ENCODE measurements at places on chromosomes 2 and 18.

- H3K4me3 ChIP-seq: no peak overlapping the region
- H3K4me1 ChIP-seq: peaks cover 15% of the 10 kb centered on the region
- DNase-seq: no peak
- H3K36me3 ChIP-seq: peaks cover 19% of the 10 kb centered on the region
- no peak overlapping the region for H3K27ac ChIP-seq
Measured at GRCh38 chr2:3405307-3405706, 25.8 kb downstream of the TRAPPC12 start.

GRCh38 chr2:2886922-2887321 lies 490.7 kb downstream of the EIPR1 start:
- no peaks in the 10 kb centered on the region for H3K4me1 ChIP-seq
- H3K36me3 ChIP-seq: no peaks in the 10 kb centered on the region
- no peaks in the 10 kb centered on the region for H3K27me3 ChIP-seq

GRCh38 chr2:231293163-231293562 lies 94.7 kb downstream of the ARMC9 start:
- H3K36me3 ChIP-seq: peaks cover 3% of the 10 kb centered on the region
- no peak for DNase-seq
- no peaks in the 10 kb centered on the region for H3K27me3 ChIP-seq
- H3K4me3 ChIP-seq: no peak overlapping the region

DNA sequence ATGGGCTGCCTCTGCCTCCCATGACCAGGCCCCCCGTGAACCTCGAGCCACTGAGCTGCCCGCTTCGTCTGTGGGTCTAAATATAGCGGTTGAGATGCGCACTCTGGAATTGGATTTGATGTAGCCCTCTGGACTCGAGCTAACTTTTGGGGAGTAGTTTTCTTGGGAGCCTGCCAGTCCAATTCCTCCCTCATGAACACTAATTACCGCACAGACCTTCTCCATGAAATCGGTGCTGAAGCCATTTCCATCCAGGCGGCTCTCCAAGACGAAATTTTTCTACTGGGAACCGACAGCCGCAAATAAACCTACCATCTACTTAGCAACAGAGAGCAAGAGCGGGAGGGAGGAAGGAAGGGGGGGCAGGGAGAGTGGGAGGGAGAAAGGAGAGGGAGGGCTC lies 63.6 kb downstream of the CELF4 start:
- no peaks in the 10 kb centered on the region for H3K36me3 ChIP-seq
- H3K27me3 ChIP-seq: peaks cover 27% of the 10 kb centered on the region
- no peak for DNase-seq
- H3K4me1 ChIP-seq: peaks cover 9% of the 10 kb centered on the region
- no peak overlapping the region for H3K4me3 ChIP-seq

DNA sequence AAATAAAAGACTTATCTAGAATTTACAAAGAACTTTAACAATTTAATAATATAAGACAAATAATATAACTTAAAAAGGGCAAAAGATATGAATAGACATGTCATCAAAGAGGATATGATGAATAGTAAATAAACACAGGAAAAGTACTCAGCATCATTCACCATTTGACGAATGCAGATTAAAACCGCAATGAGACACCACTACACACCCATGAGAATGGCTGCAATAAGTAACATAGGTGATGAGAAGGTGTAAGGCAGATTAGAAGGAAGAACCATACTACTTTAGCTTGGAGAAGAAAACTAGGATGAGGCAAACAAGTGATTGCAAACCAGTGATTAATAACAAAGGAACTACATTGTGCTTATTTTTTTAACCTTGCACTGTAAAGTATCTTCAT lies 152.0 kb downstream of the CYRIA start:
- H3K4me3 ChIP-seq: no peak overlapping the region
- peaks cover 4% of the 10 kb centered on the region for H3K27me3 ChIP-seq
- no peaks in the 10 kb centered on the region for H3K4me1 ChIP-seq
- H3K27ac ChIP-seq: no peak overlapping the region
- H3K36me3 ChIP-seq: no peaks in the 10 kb centered on the region
- no peak for DNase-seq

- H3K36me3 ChIP-seq: no peaks in the 10 kb centered on the region
- no peak for DNase-seq
- H3K4me1 ChIP-seq: peaks cover 26% of the 10 kb centered on the region
- peaks cover 2% of the 10 kb centered on the region for H3K27me3 ChIP-seq
- no peak overlapping the region for H3K4me3 ChIP-seq
Measured at GRCh38 chr2:36060133-36060532, 295.4 kb upstream of the CRIM1 start.

DNA sequence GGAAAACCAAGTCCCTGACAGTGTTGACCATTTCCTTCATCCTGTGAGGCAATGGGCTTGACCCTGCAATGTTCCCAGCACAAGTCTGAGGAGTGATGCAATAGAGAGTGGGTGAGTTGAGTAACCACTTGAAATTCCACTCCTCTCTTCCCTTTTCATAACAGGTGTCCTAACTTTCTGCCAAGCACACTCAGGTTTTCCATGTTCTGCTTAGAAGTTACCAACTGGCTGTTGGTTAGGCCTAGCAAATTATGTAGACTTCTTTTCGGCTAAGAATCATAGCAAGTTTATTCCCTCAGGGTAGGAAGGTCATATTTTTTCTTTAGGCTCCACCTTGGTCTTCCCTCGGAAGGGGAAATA lies 11.5 kb downstream of the GNLY start:
- peaks cover 46% of the 10 kb centered on the region for H3K4me1 ChIP-seq
- H3K27me3 ChIP-seq: peaks cover 4% of the 10 kb centered on the region
- peak overlapping the region; percentile 94 for H3K27ac ChIP-seq
- no peaks in the 10 kb centered on the region for H3K36me3 ChIP-seq
- no peak overlapping the region for H3K4me3 ChIP-seq

GRCh38 chr2:30250421-30250820 lies 19.1 kb downstream of the LBH start:
- no peak for DNase-seq
- no peak overlapping the region for H3K4me3 ChIP-seq
- H3K4me1 ChIP-seq: peaks cover 51% of the 10 kb centered on the region
- H3K36me3 ChIP-seq: peaks cover 11% of the 10 kb centered on the region
- H3K27ac ChIP-seq: no peak overlapping the region

DNA sequence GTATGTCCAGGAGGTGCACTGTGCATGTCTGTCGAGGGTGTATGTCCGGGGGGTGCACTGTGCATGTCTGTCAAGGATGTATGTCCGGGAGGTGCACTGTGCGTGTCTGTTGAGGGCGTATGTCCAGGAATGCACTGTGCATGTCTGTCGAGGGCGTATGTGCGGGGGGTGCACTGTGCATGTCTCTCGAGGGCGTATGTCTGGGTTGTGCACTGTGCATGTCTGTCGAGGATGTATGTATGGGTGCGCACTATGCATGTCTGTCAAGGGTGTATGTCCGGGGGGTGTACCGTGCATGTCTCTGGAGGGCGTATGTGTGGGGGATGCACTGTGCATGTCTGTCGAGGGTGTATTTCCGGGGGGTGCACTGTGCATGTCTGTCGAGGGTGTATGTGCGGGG lies 249.3 kb upstream of the MYT1L start:
- no peak overlapping the region for H3K27ac ChIP-seq
- no peaks in the 10 kb centered on the region for H3K4me1 ChIP-seq
- no peak for DNase-seq
- peaks cover under 1% of the 10 kb centered on the region for H3K27me3 ChIP-seq
- no peaks in the 10 kb centered on the region for H3K36me3 ChIP-seq

GRCh38 chr2:40159333-40159732 lies 292.6 kb downstream of the SLC8A1 start:
- no peak overlapping the region for H3K4me3 ChIP-seq
- H3K36me3 ChIP-seq: no peaks in the 10 kb centered on the region
- DNase-seq: no peak

- no peak overlapping the region for H3K27ac ChIP-seq
- no peak for DNase-seq
- peaks cover 21% of the 10 kb centered on the region for H3K4me1 ChIP-seq
- H3K36me3 ChIP-seq: peaks cover 38% of the 10 kb centered on the region
Measured at GRCh38 chr2:205714058-205714776, 31.9 kb downstream of the NRP2 start.

DNA sequence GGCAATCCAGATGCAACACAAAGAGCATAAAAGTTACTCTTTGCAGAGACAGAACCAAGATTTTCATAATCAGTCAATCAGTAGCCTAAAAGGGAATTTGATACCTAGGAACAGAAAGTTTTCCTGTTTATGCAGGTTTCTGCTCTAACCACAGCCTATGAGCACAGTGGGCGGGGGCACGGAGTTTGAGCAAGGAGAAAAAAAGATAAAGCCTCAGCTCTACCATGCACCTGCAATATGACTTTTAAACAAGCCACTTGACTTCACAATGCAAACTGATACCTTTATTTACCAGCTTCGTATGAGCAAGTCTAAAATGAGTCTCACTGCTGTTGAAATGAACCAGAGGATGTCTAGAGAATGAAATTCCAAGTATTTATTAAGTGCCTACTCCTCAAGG lies 5.6 kb upstream of the LRATD1 start:
- peaks cover 7% of the 10 kb centered on the region for H3K27me3 ChIP-seq
- H3K36me3 ChIP-seq: no peaks in the 10 kb centered on the region
- H3K4me3 ChIP-seq: no peak overlapping the region
- DNase-seq: no peak

DNA sequence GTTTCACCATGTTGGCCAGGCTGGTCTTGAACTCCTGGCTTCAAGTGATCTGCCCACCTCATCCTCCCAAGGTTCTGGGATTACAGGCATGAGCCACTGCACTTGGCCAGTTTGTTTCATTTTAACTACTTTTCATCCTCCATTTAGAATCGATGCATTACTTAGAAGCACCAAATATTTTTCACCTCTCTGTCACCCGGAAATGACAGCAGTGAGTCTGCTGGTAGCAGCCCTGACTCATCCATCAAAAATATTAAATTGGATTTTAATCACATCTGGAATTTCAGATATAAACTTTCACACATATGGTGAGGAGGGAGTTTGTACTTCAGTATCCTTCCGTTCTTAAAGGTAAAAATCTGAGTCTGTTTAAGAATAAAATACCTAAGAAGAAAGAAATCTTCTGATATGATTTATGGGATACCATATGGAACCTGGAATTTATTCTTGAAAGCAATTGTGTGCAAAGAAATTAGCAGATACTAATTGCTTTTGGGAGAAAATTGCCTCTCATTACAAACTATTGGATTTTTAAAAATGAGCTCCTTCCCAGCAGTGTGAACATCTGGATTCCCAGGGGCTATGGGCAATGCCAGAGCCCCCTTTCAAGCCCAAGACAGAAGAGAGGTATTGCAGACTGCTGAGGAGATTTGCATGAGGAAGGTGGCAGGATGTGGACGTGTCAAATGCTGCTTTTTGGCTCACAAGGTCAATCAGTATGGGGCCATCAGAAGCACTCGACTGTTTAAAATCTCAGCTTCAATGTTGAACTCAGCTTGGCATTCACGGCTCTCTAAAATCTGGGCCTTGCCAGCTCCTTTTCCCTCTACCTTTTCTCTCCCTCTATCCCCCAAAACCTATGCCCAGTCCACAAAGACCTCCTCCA lies 279.5 kb upstream of the SIX2 start:
- no peaks in the 10 kb centered on the region for H3K4me1 ChIP-seq
- no peaks in the 10 kb centered on the region for H3K36me3 ChIP-seq
- DNase-seq: no peak
- no peak overlapping the region for H3K4me3 ChIP-seq
- peaks cover 2% of the 10 kb centered on the region for H3K27me3 ChIP-seq

- H3K4me1 ChIP-seq: peaks cover 26% of the 10 kb centered on the region
- no peak for DNase-seq
- H3K36me3 ChIP-seq: no peaks in the 10 kb centered on the region
- no peaks in the 10 kb centered on the region for H3K27me3 ChIP-seq
Measured at GRCh38 chr18:10923141-10923540, 226.2 kb downstream of the PIEZO2 start.

DNA sequence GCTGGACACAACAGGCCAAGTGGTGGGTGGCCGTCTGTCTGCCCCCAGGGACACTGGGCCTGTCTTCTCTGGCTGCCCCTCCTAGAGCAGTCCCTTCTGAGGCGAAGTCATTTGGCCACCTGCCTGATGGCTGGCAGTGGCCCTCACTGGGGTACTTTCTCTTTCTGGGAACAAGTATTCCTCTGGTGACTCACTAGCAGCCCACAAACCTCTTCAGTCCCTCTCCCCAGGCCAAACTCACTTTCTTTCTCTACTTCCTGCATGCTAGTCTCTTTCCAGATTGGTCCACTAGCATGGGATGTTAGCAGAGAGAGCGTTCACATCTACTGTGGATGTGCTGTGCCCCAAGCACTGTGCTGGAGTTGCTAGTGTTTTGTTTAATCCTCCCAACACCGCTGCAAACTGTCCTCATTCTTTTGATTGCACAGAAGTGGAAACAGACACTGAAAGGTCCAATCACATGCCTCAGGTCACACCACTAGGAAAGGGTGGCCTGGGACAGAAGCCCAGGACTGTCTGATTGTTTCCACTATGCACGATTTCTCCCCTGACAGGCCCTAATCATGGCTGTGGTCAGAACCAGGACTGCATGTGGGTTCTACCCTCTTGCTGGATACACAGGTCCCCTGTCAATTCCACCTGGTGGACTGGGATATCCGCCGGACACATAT lies 5.2 kb downstream of the DYSF start:
- peak overlapping the region; percentile 67 for H3K4me3 ChIP-seq
- peak overlapping the region; percentile 68 for H3K27ac ChIP-seq
- H3K27me3 ChIP-seq: peaks cover 30% of the 10 kb centered on the region

DNA sequence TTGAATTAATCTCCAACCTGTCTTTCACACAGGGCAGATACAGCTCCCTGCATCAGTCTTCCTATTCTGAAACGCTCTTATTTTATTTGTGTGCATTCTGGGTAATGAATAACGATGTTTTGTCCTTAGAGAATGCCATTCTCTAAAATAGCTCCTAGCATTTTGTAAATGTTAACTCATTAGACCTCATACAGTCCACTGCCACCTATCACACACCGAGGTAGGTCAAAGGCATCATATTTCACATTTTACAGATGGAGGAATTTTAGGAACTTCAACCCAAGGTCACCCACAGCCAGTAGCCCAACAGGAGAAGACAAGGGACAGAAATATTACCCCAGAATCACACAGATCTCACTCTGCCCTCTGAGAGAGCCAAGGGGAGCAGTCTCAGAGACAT lies 455.4 kb upstream of the GYPC start:
- no peak overlapping the region for H3K27ac ChIP-seq
- no peak for DNase-seq
- H3K27me3 ChIP-seq: peaks cover 2% of the 10 kb centered on the region

DNA sequence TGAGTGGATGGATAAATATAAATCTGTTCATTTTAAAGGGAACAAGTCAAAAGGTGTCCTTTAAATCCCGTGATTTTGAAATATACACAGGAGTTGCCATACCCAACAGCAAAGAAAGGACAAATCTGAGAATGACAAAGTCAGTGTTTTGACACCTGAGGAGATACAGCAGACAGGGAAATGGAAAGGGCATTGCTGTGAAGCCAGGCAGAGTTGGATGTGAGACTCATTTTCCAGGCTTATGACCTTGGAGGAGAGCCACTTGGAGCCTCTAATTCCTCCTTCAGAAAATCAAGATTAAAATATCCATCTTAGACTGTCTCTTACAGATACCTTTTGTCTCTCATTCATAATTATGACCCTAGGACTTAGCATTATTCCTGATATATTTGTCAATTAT lies 154.5 kb downstream of the GALNT3 start:
- no peak for DNase-seq
- H3K4me3 ChIP-seq: no peak overlapping the region
- H3K36me3 ChIP-seq: peaks cover 11% of the 10 kb centered on the region
- no peak overlapping the region for H3K27ac ChIP-seq
- peaks cover 11% of the 10 kb centered on the region for H3K4me1 ChIP-seq
- peaks cover 1% of the 10 kb centered on the region for H3K27me3 ChIP-seq

GRCh38 chr2:173684896-173685459 lies 280.2 kb downstream of the SP3 start:
- no peak overlapping the region for H3K4me3 ChIP-seq
- no peaks in the 10 kb centered on the region for H3K27me3 ChIP-seq
- no peaks in the 10 kb centered on the region for H3K36me3 ChIP-seq
- no peak overlapping the region for H3K27ac ChIP-seq
- H3K4me1 ChIP-seq: no peaks in the 10 kb centered on the region

Data from endothelial cell (in vitro differentiated cells).